Glomerular endothelial cell (primary cell): ENCODE measurements at places on chromosomes 11 and 22.

DNA sequence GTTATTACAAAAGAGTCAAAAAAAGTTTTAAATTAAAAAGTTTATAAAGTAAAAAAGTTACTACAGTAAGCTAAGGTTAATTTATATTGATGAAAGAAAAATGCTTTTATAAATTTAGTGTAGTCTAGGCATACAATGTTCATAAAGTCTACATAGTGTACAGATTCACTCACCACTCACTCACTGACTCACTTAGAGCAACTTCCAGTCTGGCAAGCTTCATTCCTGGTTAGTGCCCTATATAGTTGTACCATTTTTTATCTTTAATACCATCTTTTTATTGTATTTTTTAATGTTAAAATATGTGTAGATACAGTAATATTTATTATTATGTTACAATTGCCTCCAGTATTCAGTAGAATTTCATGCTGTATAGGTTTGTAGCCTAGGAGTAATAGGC is 2.6 kb upstream of the MMP10 start:
- no peak for DNase-seq

DNA sequence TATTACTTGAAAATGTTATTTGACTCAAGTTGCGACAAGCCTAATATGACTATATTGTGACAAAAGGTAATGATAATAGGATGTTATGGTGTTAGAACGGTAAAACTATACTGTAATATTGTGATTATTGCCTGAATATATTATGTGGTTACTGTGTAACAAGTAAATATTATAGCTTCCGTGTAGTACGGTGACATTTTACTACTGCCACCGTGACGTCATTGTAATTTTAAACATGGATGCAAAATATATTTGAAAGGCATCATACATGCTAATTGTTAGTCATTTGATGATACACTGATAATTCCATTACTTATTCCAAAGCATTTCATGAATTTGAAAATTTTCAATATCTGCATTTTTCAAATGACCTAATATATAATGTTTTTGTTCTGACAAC is 2.5 kb downstream of the ELP4 start:
- no peak for DNase-seq

GRCh38 chr11:57638005-57638781 is 11.5 kb downstream of the YPEL4 start:
- peak; percentile 44 for DNase-seq

GRCh38 chr11:125070699-125071254 is 7.7 kb downstream of the SLC37A2 start:
- no peak for DNase-seq

DNA sequence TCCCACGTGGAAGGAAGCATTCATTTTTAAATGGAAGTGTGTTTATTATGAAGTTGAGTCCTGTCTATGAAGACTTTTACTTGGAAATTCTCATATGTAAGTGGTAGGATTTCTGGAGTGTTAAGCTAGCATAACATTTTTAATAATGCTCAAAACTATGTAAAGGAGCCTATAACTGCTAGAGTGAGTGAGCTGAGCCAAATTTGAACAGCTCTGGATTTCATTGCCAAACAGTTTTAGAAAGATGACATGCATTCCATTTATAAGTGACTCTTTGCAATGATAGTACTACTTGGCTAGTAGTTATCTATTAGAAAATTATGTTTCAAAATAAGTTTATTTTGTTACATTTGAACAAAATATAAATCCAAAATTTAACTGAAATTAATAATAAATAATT is 721.2 kb downstream of the LUZP2 start:
- DNase-seq: no peak
